ENCODE measurements at places on chromosomes 11 and 22. TPM values are rescaled to one million over a fixed set of nuclear protein-coding genes. Genes with fewer than 3 reads are reported as not detected.

DNA sequence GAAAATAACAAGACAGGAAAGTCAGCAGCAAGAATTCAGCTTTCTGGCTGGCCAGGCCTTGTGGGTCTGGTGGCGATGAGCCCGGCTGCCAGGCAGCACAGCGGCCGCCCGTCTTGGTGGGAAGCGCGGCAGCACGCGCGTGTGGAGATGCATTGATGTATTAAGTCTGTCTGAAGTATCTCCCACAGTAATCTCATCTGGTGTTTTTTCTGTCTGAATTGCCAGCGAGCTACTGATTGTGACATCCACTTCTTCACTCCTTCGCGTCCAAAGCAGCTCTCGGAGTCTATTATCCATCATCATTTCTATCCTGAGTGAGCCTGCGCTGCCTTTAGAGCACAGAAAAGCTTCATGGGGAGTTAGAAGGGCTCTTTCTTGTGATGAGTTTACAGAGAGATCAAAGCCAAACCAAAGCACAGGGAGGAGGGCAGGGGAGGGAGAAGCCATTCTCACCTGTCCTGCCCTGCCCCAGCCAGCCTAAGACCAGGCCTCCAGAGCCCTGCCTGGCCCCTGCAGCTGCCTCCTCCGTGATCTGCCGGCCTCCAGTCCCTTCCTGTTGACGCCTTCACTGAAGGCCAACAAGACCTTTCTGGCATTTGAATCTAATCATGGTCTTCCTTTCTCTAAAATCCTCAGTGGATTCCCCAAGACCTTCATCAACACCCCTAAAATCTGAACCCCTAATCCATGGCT is 1419.0 kb downstream of the TBC1D22A start:
- no peak for DNase-seq

- DNase-seq = peak; percentile 89
Measured at GRCh38 chr22:23128269-23129108, 13.3 kb downstream of the RSPH14 start.

The MUC5AC gene
- not detected for total RNA-seq

The HBB gene
- total RNA-seq = 552 TPM

GRCh38 chr22:17588606-17589005 is 25.3 kb downstream of the SLC25A18 start:
- no peak for DNase-seq

Measured in frontal cortex (tissue), 4 donors.